ENCODE measurements at places on chromosomes 5 and 9.

DNA sequence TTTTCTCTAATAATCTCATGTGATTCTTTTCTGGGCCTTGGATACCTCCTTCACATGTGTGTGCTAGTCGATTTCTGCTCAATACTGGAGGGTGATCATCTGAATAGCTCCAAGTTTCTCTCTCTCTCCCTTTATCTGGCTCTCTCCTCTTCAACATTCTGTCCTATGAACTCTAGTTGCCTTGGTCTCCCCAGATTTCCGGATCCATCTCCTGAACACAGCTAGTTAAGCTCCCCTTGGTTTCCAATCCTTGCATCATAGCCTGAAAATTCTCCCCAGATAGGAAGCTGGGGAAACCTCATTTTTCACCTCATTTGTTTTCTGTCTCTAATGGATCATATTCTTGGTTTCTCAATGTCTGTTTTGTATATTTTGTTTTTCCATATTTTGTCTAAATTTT, 832.3 kb downstream of the MTRR start:
- DNase-seq = no peak

- DNase-seq = no peak
These were observed 85.1 kb downstream of the FBXL7 start for GRCh38 chr5:15585128-15585527.

DNA sequence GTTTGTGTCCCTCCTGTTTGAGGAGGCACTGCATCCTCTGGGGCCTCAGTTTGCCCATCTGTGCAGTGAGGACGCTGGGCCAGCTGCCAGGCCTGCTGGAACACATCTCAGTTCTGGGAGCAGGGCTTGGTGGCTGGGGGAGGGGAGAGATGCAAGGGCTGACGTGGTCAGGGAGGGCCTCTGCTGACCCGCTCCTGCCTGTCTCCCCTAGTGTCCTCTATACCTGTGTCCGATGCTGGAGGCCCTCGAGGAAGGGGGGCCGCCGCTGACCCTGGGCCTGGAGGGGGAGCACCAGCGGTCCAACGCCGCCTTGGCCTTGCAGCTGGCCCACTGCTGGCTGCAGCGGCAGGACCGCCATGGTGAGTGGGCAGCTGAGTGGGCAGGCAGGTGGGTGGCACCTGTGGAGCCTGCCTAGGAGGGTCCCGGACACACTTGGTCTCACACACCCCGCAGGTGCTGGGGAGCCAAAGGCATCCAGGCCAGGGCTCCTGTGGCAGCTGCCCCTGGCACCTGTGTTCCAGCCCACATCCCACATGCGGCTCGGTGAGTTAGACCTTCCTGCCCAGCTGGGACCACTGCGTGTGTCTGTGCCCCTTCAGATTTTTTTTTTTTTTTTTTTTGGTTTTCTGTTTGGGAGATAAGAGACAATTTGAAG, 5.8 kb downstream of the FPGS start:
- DNase-seq = no peak

DNA sequence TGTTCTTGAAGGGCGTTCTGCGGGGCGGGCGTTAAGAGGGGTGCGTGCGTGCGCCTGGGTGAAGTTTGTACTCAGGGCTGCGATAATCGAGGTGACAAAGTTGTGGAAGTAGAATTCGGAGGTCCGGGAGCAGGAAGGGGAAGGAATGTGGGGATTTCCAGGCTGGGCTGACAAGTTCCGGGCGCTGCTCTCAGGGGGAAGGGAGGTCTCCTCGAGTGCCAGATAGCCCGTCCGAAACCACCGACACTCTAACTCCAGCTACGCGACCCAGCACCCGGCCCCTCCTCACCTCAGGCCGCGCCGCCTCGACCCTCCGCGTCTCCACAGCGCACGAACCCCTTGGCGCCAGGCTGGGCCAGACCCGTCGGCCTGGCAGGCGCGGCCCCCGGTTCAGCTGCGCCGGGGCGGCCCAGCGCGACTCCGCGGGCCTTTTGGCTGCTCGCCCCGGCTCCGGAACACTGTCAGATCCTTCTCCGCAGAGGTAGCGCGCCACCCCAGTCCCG, at the start of gene IL6ST:
Gene IL6ST (minus strand): TSS at position 469 of the 503 bp plus-strand sequence. CDS start 18,685 bp downstream, outside the sequence.
- DNase-seq = peak; percentile 56

DNA sequence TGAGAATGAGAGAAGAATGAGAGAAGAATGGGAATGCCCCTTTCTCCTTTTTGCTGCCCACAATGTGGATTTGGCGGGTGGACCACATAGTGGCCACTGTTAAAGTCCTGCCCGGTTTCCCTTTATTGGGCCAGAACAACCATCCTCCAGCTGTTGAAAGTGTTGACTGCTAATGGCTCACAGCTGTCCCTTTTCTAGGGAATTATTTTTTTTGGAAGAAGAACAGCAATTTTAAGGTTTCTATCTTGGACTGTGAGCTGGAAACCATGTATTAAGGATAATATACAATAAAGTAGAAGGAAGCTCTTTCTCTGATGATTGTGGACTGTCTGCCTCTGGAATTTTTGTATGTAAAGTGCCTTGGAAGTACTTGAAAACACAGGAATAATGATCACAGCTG, 185.9 kb downstream of the DMRT2 start:
- no peak for DNase-seq

DNA sequence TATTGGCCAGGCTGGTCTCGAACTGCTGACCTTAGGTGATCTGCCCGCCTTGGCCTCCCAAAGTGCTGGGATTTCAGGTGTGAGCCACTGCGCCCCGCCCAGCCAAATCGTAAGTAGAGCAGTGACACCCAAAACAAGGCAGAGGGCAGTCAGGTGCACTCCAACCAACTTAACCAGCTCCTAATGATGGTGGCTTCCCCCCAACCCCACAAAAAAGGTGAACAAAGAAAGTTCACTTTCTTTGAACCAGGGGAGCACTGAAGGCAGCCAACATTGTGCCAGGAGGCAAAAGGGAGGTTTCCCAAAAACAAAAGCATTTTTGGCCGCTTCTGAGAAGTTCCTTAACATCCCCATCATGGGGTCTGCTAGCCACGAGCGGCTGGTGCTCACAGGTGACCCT, 9.6 kb downstream of the GMCL2 start:
- no peak for DNase-seq

- DNase-seq = no peak
These were observed 18.2 kb upstream of the CDC20B start for GRCh38 chr5:55191165-55191564.

GRCh38 chr9:118463419-118463818, 759.2 kb downstream of the TLR4 start:
- no peak for DNase-seq

GRCh38 chr5:53874409-53874808, 314.0 kb downstream of the NDUFS4 start:
- DNase-seq = peak; percentile 30

- DNase-seq = no peak
These were observed 49.6 kb downstream of the ANKDD1B start for GRCh38 chr5:75660678-75661465.

GRCh38 chr5:54894957-54895815, 90.2 kb downstream of the ESM1 start:
- no peak for DNase-seq

DNA sequence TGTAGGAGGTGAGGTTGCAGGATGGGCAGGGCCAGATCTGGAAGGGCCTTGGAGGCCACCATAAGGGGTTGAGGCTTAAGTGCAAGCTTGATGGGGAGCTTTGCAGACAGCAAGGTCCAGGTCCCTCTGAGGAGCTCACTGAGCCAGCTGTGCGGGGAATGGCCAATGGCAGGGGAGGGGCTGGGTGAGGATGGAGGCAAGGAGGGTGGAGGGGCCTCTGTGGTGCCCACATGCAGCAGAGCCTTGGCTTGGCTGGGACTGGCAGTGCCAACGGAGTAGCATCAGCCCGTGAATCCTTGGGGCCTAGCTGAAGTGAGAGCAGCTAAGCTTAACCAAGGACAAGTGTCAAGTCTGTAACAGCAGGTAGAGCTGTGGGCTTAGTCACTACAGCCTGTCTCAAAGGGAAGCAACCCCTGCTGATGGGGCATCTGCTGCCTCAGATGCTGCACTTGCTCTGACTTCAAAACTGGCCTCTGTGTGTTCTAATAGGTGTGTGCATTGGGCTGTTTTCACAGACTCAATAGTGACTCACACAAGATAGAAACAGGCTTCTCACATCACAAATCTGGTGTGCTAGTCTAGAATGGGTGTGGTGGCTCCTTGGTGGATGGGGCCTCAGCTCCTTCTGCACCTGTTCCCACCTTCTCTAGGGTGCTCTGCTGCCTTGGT, 16.3 kb downstream of the GALNT12 start:
- DNase-seq = no peak

- no peak for DNase-seq
These were observed 594.6 kb upstream of the FAM174A start for GRCh38 chr5:99940540-99940939.

DNA sequence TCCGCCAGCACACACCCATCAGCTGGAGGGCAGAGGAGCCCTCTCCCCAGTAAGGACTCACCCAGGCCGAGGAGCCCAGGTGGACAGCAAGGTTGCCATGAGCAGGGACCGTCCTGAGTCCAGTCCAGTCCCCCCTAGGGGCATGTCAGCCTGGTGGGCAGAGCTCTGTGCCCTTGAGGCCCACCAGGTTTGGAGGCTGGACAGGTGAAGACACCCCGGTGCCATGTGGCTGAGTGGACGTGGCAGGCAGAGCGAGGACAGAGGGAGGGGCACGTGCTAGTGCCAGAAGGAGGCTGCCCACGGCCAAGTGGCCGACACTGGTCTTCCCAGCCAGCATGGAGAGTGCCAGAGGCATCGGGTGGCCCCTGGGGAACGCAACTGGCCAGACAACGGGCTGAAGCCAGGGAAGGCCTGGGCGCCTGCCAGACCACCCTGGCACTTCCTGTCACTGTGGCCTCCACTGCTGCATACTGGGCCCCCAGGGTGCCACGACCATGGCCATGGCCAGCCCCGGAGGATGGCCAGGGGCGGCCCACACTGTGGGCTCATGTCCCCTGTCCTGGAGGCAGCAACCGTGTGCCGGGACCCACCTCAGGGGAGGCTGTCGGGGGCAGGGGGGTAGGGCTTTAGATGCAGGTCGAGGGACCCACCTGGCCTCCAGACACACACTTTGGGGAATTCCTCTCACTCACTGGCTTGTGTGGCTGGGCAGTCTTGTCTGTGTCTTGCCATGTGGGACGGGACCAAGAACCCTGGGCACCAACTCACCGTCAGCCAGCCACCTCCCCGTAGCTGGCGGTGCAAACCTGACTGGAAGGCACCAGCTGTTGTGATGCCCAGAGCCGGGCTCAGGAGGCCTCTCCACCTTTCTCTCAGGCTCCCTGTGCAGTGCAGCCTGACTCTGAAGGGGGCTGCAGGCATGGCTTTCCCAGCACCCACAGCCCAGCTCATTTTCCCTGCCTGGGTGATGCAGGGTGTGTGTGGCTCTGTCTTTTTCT, 42.3 kb upstream of the LPCAT1 start:
- DNase-seq = no peak

GRCh38 chr9:37005517-37006140, 28.4 kb downstream of the PAX5 start:
- DNase-seq = no peak

DNA sequence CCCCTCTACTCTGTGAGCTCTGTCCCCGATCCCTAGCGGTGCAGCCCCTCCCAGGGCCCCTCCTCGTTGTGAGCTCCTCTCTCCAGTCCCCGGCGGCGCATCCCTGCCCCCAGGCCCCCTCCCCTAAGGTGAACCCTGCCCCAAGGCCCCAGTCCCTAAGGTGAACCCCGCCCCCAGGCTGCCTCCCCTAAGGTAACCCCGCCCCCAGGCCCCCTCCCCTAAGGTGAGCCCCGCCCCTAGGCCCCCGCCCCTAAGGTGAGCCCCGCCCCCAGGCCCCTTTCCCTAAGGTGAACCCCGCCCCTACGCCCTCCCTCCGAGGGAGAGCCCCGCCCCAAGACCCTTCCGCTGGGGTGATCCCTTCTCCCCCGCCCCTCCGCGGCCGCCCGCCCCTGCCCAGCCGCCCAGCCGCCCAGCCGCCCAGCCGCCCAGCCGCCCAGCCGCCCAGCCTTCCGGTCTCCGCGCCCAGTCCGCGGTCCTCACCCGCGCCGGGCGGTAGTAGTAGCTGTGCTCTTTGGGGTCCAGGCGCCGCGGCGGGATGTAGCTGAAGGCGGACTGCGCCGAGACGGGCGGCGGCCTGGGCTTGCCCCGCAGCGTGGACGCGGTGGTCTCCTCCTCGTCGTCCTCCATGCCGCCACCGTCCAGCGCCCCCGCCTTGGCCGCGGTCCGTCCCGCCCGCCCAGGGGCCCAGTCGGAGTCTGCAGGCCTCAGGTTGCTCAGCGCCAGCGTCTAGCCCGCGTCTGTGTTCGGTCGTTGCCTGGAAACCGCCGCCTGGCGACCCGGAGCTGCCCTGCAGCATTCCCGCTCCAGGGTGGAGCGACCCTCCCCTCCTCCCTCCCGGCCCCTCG, at the start of gene CFAP90:
Gene CFAP90 (minus strand): TSS at position 739 of the 845 bp plus-strand sequence. CDS start 112 bp downstream, at position 627.
- DNase-seq = no peak

DNA sequence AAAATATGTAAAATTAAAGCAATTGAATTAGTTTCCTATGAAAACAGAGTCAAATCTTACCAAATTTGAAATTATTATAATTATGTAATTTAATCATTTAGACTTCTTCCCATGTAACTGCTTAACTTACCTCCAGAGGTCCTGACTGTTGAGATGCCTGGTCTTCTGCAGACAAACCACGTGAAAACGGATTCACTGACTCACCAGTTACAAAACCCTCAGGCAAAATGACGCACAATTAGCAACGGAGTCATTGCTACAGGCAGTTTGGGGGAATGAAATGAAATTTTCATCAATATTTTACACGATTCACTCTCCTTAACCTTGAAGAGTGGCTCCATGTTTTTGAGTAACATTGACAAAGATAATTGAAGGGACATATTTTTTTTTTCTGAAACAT, 460.8 kb downstream of the MTRR start:
- DNase-seq = no peak

DNA sequence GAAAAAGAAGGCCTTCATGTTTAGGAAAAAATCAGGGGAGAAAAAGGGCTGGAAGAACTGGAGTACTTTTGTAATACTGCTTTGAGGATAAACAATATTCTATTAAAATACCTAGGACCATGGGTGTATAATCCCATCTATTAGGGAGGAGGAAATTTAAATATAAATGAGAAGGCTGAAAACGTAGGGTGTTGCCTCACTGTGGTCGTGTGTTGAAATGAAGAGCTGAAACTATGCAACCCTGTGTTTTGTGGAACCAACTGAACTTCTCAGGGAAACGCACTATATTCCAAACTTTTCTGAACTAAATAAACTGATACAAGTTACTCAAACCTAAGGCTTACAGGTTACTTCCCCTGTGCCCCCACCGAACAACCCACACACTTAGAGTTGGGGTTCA, 4.5 kb upstream of the CNTLN start:
- no peak for DNase-seq

DNA sequence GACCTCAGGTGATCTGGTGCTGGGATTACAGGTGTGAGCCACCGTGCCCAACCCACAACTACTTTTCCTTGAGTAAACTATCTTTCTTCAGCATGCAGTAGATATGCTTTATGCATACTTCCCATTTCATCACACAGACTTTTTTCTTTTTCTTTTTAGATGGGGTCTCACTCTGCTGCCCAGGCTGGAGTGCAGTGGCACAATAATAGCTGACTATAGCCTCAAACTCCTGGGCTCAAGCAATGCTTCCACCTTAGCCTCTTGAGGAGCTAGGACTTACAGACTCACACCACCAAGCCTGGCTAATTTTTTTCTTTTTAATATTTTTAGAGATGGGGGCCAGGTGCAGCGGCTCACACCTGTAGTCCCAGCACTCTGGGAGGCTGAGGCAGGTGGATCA, 22.8 kb downstream of the PPP6C start:
- no peak for DNase-seq

- DNase-seq = no peak
These were observed 37.2 kb downstream of the RCL1 start for GRCh38 chr9:4829969-4830368.

Measured in HTR-8/SVneo (cell line).